ENCODE measurements at places on chromosomes 16 and 17.

DNA sequence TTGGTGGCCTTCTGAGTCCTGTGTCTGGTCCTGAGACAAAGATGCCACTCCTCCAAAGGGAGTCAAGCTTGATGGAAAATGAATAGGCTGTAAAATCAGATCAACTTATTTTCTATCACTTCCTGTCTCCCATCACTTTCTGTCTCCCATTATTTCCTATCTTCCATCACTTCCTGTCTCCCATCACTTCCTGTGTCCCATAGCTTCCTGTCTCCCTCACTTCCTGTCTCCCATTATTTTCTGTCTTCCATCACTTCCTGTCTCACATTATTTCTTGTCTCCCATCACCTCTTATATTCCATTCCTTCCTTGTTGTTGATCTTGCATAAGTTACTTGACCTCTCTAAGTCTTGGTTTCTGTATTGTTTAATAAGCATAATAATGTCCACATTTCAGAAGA is 418.5 kb upstream of the EEF2KMT start:
- DNase-seq, result no peak

DNA sequence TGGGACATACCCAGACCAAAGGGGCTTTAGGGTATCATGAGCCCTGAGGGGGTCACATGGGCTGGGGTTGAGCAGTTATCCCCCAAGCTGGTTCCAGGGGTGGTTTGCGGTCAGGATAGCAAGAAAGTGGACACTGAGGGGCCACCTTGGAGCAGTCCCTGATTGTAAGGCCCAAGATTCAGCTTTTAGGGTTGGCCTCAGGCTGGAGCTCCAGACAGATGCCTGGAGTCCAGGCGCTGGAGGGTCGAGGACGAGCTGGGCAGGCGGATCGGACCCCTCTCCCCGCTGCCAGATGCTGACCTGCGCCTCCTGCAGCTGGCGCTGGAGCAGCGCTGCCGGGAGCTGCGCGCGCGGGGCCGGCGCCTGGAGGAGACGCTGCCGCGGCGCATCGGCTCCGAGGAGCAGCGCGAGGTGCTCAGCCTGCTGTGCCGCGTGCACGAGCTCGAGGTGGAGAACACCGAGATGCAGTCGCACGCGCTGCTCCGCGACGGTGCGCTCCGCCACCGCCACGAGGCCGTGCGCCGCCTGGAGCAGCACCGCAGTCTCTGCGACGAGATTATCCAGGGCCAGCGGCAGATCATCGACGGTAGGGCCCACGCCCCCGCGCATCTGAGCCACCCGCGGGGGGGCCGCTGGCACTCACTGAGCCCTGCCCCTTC is 10.0 kb downstream of the BTBD17 start:
- DNase-seq, result no peak

DNA sequence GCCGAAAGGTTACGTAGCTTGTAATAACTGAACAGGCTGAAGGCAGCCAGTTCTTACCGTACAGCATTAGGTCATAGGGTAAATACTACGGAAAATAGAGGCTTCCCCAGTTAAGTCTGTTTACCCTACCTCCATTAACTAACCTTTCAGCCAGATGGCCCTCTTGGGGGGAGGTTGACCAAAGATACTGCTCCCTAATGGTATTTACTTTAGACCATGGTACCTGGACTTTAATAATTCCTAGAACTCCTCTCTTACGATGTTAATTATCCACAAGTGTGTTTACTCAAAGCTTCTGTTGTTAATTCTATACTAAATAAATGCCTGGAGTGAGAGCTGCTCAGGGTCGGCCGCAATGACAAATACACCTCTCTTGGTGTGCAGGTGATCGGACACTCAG is 9.8 kb upstream of the ADAT1 start:
- DNase-seq, result no peak

- no peak for DNase-seq
Observed at GRCh38 chr16:74771656-74772315, 2.8 kb downstream of the FA2H start.

DNA sequence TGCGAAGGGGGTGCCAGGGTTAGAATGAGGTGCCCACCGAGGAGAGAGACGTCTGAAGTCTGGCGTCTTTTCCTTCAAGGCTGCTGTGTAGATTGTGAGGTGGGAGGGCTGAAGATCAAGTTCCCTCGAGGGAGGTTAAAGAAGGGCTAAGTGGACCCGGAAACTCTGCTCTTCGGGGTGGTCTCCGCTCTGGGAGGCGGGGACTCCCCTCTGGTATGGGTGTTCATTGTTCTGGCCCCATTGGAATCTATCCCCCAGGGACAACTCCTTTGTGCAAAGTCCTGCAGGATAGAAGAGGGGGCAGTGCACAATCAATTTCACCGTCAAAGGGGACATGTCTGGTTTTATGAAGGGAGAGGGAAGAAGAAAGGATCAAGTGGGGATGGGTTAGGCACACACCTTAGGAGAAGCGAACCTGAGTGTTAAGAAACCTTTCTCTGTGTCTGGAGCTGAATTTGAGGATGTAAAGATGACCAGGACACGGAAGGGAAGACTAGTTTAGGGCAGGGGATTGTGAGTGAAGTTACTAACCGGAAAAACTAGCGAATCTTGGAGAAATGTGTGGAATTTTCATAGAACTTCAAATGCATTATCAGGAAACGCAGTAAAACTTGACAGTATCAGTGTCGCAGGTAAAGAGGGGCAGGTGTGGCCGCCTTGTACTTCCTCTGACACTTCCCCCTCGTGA is 809 bp upstream of the RAB34 start:
- DNase-seq, result no peak

DNA sequence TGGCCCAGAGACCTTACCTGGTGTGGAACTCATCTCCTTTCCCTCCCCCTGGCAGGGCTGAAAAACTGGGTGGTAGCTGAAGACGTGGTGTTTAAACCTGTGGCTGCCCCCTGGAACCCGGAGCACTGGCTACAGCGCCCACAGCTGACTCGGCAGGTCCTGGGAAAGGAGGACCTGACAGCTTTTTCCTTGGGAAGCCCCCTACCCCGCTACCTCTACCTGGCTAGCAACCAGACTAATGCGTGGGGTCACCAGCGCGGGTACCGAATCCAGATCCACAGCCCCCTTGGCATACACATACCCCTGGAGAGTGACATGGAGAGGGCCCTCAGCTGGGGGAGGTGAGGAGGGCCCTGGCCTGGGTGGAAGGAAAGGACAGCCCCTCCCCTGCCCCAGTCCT is 2.0 kb upstream of the AOC3 start:
- DNase-seq, result no peak

- peak; percentile 55 for DNase-seq
Observed at GRCh38 chr17:35870906-35871819, 2.5 kb upstream of the HEATR9 start.

DNA sequence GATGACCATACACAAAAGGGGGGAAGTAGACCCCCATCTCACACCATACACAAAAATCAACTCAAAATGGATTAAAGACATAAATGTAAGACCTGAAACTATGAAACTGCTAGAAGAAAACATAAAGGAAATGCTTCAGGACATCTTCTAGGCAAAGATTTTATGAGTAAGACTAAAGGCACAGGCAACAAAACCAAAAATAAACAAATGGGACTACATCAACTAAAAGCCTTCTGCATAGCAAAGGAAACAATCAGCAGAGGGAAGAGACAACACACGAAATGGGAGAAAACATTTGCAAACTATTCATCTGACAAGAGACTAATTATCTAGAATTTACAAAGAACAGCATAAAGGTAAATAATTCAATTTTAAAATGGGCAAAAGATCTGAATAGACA is 152.1 kb downstream of the AXIN2 start:
- DNase-seq, result no peak

- no peak for DNase-seq
Observed at GRCh38 chr16:51821527-51821926, 670.5 kb upstream of the SALL1 start.

GRCh38 chr16:27781981-27782880 is 232.3 kb downstream of the KATNIP start:
- no peak for DNase-seq

GRCh38 chr16:19765860-19766553 is 47.9 kb downstream of the IQCK start:
- DNase-seq, result no peak

- no peak for DNase-seq
Observed at GRCh38 chr17:77778636-77779489, 179.6 kb upstream of the TNRC6C start.

- peak; percentile 42 for DNase-seq
Observed at GRCh38 chr16:79264237-79265109, 336.1 kb downstream of the MAF start.

GRCh38 chr17:79276821-79277220 is 202.2 kb downstream of the ENGASE start:
- DNase-seq, result no peak

DNA sequence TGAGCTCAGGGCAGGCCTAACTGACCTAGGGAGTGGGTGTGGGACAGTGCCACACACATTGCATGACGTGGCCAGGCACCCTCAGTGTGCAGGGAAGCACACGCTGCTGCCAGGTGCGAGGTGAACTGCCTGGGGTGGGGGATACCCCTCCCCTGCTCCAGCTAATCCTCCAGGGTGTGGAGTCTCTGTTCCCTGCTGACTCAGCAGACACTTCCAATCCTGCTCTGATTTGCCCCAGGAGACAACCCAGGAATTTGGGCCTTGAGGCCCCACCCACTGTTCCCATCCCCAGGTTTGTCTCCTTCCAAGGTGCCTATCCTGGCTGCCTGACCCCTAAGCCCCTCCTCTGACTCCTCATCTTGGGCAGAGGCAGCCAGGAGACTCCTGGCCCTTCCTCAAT is 10.7 kb downstream of the DLX3 start:
- DNase-seq, result no peak

GRCh38 chr16:56192986-56193945 is 2.0 kb downstream of the GNAO1 start:
- DNase-seq, result no peak

DNA sequence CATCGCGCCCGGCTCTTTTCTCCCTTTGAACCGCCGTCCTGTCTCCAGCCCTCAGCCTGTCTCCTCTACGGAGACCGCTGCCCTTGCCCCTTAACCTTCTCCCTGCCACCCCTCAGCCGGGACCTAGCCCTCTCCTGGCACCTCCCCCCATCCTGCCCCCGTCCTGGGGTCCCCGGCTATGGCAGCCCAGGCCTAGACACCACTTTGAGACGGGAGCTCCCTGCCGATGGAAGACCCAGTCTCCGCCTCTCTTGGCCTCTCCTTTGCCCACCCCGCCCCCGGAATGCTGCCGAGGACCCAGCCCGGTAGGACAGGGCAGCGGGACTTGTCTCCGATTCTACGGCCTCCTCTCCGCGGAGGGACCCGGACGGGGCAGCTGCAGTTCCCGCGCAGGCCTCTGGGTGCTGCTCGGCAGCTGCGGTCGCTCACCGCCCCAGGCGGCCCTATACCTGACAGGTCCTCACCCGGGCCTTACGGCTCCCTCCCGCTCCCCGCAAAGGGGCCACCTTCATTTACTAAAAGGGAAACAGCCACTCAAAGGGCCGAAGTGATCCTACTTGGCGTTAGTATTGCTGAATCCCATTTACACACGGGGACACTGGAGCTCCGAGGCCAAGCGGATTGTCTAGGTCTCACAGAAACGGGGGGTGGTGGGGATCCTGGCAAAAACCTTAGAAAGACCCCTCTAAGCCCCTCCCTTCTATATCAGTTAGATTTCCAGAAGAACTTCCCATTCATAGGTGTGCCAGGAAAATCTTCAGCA is 32.6 kb upstream of the TAC4 start:
- DNase-seq, result peak; percentile 74

GRCh38 chr17:75308732-75309629 is 19.7 kb upstream of the SLC25A19 start:
- DNase-seq, result peak; percentile 45

GRCh38 chr17:63881935-63882601 is at the start of gene GH2:
Gene GH2, minus strand, starts transcription at chr17:63881944. Its CDS starts 143 bp downstream, at chr17:63881801.
- peak; percentile 48 for DNase-seq

DNA sequence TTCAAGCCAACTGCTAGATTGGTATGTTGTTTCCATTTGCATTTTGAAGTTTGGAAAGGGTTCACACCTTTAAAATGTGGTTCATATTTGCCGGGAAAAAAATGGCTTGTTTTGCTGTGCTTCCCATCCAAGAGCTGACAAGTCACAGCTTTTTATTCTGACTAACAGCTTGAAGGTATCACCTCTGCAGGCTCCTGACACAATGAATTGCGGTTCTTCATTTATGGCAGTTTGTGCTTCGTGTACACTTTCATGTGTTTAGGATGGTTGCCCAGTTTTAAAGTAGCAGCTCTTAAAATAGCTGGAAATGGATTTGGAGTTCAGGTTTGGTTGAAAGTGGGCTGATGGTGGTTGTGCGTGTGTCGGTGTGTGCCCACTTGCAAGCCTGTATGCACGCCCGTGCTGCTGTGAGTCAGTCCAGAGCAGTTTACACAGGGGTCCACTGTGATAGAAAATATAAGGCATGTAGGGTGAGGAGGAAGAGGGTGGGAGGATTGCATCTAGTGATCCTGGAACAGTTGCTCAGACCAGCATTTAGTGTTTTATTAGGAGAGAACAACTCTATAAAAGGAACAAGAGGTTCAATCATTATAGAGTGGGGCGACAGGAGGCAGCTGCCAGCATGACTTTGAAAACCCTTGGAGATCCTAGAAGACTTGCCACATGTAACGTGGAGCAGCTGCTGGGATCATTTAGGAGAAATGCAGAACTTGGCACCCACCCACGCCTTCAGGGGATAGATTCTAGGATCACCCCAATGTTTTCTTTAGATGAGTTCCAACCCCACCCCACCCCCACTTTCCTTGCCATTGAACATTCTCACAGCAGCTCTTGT is 108.0 kb upstream of the TBX2 start:
- no peak for DNase-seq

GRCh38 chr17:266701-267667 is 85.5 kb upstream of the DOC2B start:
- no peak for DNase-seq

GRCh38 chr16:65510850-65511249 is 389.0 kb upstream of the CDH11 start:
- DNase-seq, result no peak

GRCh38 chr16:50776037-50776436 is 34.2 kb downstream of the CYLD start:
- no peak for DNase-seq

DNA sequence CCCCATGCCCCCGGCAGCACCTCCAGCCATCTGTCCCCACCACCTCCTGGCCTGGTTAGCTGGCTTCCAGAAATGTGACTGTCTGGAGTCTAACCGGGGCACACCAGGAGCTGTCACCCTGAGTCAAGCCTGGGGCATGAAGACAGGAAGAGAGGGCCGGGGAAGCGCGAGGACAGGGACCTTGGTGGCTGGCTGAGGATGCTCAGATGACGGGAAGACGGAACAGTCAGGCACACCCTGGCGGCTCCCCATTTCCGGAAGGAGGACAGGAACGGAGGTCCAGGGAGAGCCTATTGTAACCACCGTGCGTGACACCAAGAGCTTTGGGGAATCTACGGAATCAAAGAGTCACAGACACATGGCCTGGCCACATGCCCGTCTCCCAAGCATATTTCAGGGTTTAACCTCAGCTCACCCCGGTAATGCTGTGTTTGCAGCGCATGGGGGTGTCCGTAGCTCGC is 51.7 kb downstream of the SDK2 start:
- DNase-seq, result no peak

DNA sequence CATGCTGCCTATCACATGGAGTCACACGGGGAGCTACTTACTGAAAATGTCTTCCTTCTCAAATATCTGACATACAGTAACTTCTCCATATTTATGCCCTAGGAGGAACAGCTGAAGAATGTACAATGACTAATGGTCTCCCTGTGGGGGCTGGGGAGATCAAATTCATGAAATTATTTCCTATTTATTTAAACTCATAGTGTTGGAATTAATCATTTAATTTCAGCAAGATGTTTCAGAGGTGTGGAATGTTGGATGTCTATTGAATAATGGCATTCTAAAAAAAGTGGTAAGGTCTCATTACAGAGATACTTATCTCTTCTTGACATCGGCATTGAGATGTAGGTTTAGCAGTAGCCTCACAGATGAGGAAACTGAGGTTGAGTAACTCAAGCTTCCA is 214.3 kb upstream of the CDH11 start:
- DNase-seq, result no peak

- DNase-seq, result peak; percentile 49
Observed at GRCh38 chr17:75504347-75505151, 10.8 kb downstream of the CASKIN2 start.

Data from NB4 (cell line).